ENCODE measurements at places on chromosomes 11 and 22.
A peak's percentile ranks its signal among the peaks of the same experiment; 100 is the strongest.

- no peak for ATAC-seq
Measured at GRCh38 chr11:69210310-69211035, 54.7 kb downstream of the SMIM38 start.

GRCh38 chr11:63829823-63830489, 9.0 kb upstream of the MARK2 start:
- ATAC-seq, result no peak

GRCh38 chr11:94131047-94131717, 2.5 kb downstream of the PANX1 start:
- ATAC-seq, result no peak

DNA sequence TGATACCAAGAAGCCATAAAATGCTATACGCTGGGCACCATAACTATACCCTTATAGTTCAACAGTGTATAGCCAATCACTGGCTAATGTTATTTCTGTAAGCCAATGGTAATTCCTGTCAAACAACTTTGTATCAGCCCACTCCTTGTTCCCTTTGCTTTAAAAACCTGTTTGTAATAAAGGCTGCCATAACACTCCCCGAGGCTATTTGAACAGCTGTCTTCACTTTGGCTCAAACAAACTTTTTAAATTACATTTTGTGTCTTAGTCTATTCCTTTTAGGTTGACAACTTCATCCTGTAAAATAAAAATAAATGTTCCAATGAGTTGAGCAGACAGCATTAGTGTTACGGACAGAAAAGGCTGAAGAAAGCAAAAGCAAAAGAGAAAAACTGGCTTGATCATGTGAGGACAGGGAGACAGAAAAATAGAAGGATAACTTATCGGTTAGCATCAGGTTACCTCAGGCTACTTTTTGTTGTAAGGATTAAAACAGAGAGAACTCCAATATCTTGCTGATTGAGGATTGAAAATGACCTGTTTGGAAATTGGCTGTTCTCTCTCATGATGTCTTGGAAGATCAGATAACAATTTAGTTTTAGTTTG, 95.0 kb downstream of the AASDHPPT start:
- no peak for ATAC-seq

DNA sequence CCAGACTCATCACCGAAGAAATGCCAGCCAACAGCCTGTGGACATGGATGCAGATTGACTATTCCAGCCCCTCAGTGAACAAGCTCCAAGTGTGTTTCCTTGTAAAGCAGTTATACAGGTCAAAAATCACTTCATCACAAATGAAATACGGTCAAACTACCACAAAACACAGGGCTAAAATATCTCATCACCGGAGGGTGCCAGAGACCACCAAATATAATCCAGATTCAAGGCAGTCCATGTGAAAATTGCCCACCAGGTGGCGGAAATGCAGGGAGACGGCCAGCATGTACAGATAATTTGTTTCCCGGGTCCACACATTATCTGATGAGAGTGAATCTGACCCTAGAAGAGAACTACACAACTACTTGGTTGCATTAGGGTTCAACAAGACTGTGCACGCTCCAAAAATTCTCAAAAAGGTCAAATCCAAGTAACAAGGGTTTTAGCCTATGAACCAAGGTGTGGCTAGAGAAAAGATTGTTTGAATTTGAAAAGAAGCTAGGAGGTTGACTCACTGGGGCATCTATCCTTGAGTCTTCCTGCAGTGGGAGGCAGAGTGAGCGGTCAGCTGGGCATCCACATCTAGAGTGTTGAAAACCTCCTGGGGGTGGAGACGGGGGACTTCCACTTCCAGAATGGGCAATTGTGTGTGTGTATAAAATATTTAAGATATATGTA, 71.7 kb downstream of the IGLL5 start:
- peak; percentile 57 for ATAC-seq

- no peak for ATAC-seq
Measured at GRCh38 chr11:131914361-131914774, 544.0 kb downstream of the NTM start.

DNA sequence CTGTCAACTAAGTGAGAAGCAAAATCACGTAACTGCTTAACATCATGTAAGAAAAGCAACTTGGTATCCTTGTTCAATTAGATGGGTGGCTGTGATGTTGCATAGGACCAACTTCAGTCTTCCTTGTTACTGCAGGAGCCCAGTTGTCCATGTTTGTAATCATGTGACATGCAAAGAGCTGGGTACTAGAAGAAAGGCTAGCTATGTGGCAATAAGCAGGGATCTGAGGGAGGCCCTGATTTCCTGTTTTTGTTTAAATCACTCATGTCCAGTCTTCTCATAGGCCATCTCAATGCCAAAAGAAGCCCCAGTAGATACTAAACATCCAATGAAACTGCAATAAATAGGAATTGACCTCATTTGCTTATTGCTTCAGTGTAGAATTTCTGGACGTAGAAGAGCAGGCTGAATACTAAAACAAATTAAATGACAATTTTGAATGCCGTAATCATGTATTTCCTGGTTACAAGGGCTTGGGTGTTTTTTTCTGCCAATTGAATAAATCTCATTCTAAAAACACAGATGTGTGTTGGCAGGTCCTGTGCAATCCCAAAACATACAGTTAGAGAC, 140.8 kb upstream of the ARHGAP20 start:
- ATAC-seq, result peak; percentile 36

DNA sequence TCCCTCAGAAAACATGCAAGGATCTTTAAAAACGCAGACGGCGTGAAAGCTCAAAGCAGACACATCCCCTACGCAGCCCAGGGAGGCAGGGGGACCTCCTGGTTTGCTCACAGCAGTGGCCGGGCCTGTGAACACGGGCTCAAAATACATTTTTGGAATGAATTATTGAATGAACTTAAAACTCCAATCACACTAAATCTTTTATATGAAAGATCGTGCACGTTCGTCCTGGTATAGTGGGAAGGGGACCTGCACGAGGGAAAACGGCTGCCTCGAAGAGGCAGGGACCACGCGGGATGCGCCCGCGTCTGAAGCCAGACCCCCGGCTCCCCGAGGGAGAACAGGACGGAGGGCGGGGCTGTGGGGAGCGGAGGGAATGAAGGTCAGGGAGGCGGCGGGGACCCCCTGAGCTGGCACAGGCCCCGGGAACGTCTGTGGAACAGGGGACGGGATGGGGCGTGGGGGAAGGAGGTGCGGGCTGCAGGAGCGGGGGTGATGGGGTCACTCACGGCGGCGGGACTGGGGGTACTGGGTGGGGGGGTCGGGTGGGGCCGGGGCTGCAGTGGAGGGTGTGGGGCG, 1.3 kb upstream of the PANX2 start:
- no peak for ATAC-seq

- no peak for ATAC-seq
Measured at GRCh38 chr11:45560913-45561281, 104.5 kb downstream of the CHST1 start.

GRCh38 chr22:24775769-24776492, 1.4 kb upstream of the PIWIL3 start:
- ATAC-seq, result no peak

DNA sequence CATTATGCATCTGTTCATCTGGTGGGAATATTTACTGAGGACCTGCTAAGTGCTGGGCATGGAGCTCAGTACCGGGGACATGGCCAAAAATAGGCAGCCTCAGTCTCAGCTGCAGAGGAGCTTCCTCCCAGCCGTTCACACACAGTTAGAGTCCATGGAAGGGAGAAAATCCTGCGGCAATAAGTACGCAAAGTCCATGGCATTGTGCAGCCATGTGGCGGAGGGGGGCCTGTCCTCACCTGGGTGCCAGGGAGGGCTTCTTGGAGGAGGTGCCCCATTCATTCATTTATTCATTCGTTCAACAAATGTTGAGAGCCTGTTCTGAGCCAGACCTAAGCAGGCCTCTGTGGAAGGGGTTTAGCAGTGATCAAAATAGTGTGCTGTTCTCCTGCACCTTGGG, 59.3 kb upstream of the ANO1 start:
- no peak for ATAC-seq

DNA sequence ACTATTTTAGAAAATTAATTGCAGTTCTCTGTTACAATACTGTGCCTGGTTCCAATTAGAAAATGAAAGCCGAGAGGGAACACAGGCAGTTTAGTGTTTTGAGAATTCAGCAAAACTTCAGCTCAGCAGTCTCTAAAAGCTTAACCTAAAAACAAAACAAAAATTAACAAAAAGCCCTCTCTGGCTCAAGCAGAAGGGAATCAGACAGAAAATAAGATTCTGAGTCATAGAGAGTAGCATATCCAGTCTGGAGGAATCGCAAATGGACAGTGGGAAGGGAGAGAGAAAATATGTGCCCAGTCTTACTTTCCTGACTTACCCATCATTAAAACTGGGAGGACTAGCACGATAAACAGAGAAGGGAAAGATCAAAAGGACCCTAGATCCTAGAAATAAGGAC, 38.1 kb upstream of the CHRM4 start:
- no peak for ATAC-seq

DNA sequence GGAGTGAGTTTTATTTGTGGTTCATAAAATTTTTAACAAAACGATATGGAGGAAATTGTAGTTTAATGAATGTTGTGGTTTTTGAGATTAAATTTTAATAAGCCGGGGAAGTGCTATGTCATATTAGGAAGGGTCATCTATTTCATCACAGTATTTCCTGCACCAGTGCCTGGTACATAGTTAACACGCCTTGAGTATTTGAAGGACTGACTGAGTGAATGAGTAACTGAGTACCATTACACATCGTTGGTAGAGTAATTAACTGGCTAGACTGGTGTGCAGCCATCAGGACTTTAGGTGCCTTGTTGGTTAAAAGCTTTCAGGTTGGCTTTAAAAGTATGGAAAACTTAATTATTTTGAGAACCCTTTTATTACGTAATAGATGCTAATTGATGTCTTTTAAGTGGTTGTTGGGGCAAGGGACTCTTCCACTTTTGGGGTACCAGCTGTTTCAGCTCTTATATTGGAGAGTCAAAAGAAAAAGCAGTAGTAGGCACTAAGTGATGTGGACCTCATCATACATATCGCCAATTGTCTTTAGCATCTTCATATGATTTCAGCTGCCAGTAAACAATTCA, 101.8 kb downstream of the DDX10 start:
- ATAC-seq, result no peak

DNA sequence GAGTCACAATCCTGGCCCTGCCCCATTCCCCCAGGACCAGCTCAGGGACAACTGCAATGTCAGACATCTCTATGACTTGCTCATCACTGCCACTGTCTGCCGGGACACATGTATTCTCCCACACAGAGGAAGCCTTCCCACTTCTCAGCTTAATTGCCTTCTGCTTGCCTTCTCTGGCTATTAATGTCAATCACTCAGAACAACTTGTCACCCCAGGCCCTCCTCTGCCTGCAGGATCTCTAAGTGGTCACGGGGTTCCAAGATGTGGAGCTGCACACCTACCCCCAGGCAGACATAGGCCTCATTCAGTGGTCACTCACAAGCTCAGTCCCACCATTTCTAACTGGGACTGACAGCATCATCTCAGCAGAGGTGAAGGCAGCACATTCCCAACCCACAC, 15.1 kb downstream of the PLEKHA7 start:
- no peak for ATAC-seq

DNA sequence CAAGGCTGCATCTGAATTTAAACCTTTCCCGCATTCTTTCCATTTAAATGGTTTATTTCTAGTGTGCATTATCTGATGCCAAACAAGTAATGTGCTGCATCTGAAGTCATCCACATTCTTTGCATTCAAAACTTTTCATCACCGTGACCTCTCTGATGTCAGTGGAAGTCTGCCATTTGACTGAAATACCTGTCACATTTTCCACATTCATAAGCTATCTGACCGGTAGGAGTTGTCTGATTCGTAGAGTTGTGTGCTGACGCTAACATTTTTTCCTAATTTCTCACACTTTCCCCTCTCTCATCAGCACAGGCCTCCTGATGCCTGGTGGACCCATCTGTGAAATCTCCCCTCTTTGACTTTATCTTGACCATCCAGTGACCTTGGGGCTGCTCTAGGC, 79.9 kb upstream of the BARX2 start:
- no peak for ATAC-seq

DNA sequence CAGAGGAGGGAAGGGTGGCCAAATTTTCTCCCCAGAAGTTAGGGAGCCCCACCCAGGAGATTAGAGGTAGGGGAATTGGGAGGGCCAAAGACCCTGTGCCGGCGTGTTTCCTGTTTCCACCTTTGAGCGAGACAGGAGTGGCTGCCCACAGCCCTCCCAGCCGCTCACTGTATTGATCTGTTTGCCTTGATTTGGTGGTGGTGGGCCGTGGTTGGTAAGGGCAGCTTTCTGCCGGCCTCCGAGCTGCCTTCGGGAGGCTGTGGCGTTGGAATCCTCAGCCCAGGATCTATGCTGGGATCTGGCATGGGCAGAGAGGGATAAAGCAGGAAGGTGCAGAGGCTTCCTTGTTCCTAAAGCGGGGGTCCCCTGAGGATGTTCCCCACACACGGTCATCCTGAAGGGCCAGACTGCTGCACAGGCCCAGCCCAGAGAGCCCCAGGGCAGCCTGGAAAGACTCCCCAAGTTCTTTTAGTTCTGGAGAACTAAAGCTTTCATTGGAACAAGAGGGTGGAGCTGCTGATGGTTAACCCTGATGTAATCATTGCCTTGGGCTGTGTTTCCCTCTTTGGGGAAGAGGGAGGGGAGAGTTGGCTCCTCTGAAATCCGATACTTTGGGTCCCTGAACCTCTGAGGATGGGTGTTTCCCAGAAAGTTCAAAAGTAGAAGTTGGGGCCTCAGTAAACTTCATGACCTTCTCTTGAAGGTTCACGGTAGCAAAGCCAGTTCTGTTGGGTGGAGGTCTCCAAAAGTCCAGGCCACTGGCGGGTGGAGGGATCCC, 7.2 kb downstream of the FAM83F start:
- no peak for ATAC-seq

DNA sequence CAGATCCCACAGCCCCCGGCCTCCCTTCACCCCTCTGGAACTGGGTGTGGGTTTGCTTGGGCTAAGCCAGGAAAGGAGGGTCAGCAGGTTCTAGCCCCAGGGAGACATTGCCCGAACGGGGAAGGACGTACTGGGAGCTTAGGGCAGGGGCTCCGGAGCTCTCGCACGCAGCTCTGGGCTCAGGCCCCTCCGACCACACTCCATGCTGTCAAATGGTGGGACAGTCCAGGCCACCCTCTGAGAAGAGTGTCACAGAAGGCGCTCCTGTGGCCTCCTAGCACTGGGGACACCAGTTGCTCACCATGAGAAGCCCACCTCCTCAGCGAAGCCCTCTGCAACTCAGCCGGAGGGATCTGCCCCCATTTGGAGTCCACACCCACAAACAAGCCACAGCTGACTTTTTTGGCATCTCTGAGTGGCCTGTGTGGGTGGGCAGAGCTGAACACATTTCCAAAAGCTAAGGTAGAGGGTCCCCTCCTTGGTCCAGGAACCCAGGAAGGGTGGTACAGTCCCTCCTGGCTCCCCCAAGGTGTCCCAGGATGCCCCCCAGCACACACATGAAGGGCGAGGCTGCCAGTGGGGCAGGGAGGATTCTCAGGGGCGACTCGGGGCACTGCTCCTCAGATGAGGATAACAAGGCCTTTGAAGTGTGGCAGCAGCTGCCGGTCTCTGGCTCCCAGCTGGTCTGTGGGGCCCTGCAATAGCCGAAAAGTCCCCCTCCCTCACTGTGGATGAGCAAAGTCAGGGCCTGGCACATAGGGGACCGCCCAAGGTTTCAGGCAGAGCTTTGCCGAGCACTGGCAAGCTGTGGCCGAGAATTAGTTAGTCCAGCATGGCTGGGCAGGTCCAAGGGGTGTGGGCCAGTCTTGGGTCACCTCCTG, 13.0 kb upstream of the TEF start:
- ATAC-seq, result no peak
